ENCODE measurements at places on chromosomes 6 and 20.

- DNase-seq: no peak
Observed at GRCh38 chr20:4617484-4617883, 104.2 kb upstream of the PRND start.

GRCh38 chr6:5695260-5696245 lies 311.2 kb downstream of the NRN1 start:
- no peak for DNase-seq

- peak; percentile 26 for DNase-seq
Observed at GRCh38 chr6:87366072-87366827, 21.6 kb downstream of the C6orf163 start.

- no peak for DNase-seq
Observed at GRCh38 chr20:49424536-49424935, 57.9 kb downstream of the KCNB1 start.

DNA sequence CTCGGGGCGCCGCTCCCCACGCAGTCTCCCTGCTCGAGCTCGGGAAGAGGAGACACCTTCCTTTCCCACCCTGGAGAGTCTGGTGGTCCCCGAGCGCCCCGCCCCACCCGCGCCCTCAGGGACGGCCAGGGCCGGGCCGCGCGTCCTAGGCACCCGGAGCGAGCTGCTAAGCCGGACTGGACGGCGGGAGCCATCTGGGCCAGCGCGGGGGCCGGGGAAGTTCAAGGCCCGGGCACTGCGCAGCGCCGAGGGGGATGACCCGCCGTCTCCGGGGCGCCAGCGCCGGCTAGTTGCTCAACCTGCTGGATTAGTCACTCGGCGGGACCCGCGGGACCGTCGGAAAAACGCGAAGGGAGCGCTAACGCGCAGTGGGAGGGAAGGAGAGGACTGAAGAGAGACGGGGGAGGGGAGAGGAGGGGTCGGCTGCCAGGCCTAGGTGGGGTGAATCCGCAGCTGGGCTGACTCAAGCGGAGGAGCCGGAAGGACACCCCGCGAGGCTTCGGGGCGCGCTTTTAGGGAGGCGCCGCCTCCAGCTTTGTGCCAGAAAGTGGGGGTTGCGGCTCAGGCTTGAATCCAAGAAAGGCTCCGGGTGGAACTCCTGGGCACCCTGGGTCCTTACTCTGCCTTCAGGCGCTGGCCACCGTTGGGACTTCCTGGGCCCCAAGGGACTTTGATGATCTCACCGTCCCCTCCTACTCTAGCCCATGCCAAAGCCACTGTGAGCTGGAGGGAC lies 75.7 kb upstream of the FOXP4 start:
- peak; percentile 32 for DNase-seq

- DNase-seq: peak; percentile 8
Observed at GRCh38 chr20:37323985-37324384, 22.0 kb upstream of the SRC start.

GRCh38 chr6:131443514-131443913 lies 129.5 kb upstream of the ARG1 start:
- no peak for DNase-seq

DNA sequence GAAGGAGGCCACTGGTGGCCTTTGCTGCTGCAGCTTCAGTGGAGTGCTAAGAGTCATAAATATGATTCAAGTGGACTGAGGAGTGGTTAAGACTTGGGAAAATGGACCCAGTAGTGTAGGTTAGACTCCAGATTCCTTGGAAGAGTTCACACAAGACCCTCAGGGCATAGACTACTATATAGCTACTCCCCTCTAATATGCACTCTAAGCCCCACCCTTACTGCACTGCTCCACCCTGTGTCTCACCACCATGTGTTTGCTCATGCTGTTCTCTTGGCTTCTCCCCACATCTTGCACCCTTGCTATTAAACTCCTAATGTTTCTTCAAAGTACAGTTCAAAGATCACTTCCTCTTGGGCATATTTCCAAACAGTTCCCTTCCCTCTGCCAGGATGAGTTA lies 5.7 kb downstream of the KCNQ5 start:
- DNase-seq: no peak
